ENCODE measurements at places on chromosomes 2 and 18.

DNA sequence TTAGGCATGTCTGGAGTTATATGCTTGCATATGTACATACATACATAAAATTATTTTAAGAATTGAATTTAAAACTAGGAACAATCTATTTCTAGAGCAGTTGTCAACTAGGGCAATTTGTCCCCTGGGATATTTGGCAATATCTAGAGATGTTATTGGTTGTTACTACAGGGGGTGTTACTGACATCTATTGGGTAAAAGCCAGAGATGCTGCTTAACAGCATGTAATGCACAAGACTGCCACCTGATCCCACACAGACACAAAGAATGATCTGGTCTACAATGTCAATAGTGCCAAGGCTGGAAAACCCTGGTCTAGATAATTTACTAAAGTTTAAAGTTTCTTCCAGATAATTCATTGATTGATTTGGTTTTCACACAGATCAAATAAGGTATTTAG is 185.3 kb downstream of the NYAP2 start:
- DNase-seq, result no peak

GRCh38 chr2:195561116-195561921 is 95.7 kb upstream of the SLC39A10 start:
- peak; percentile 97 for DNase-seq

DNA sequence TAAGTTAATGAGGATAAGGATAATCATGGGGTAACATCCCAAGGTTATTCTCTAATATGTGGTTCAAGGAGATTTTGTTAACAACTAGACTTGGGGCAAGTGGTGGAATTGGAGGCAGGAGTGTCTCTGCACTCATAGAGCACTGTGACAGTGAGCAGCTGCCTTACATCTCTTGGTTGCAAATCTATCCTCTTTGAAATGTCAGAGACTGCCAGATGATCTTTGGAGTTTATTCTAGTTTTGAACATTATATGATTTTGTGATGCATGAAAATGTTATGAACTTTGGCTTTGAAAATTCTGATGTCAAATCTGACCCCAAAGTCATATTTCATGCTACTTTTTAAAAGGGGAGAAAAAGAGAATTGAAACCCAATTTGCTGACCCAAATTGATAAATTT is 861.1 kb downstream of the CNTNAP5 start:
- no peak for DNase-seq

GRCh38 chr2:75846683-75847190 is 136.0 kb upstream of the GCFC2 start:
- DNase-seq, result no peak

DNA sequence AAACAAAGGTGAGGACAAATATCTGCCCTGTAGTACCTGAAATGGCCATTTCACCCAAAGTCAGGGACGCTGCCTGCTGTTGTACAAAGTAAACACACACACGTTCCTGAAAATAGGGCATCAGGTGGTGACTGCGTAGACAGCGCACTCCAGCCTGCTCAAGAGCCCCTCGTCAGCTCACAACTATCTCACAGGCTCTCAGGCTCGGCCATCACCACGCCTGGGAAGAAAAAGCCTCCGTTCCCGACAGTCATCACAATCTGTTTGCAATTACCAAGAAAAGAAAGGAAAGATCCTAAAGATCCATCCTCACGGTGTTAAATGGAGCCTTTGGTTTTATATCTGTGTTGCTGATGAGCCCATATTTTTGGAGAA is 230.2 kb downstream of the ZNF516 start:
- no peak for DNase-seq

DNA sequence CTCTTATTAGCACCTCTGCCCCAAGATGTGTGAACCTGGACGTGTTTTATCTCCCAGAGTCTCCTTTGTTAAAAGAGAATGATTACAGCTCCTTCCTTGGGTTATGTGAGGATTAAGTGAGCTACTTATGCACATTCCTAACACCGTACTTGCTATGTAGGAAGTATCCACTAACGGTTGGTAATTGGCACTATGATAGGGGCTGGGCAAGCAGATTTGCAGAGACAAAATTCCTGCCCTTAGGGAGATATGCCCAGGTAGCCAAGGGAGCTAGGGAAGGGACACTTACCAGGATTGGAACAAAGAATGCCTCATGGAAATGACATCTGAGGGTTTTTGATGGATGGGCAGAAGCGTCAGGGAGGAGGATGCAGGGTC is 11.5 kb upstream of the ALPK2 start:
- DNase-seq, result no peak
